Left renal pelvis (tissue), 4 donors: ENCODE measurements at places on chromosomes 6 and 20. TPM values are rescaled to one million over a fixed set of nuclear protein-coding genes. Genes with fewer than 3 reads are reported as not detected.

DNA sequence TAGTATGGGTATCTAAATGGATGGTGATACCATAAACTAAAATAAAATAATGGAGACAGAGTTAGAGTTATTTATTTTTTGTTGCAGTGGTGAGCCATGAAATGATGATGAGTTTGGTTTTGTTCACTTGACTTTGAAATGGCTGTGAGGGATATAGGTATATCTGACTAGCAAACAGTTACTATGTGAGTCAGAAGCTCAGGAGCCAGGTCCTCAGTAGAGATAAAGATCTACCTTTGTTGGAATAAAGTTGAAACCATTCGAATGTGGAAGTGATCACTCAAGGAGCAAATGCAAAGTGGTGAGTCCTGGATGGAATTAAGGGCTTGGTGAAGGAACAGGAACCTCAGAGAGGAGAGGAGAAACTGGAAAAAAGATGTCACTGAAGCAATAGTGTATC lies 86.0 kb upstream of the TPD52L1 start:
- DNase-seq = no peak

- no peak for DNase-seq
Measured at GRCh38 chr6:11430036-11430435, 107.5 kb upstream of the TMEM170B start.

DNA sequence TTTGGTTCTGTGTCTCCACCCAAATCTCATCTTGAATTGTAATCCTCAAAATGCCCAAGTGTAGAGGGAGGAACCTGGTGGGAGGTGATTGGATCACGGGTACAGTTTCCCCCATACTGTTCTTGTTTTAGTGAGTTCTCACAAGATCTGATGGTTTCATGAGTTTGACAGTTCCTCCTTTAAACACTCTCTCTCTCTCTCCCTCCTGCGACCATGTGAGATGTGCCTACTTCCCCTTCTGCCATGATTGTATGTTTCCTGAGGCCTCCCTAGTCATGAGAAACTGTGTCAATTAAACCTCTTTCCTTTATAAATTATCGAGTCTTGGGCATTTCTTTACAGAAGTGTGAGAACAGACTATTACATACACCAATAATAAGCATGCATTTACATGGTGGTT lies 12.1 kb upstream of the EYS start:
- DNase-seq = no peak

GRCh38 chr6:134531188-134531551 lies 213.3 kb upstream of the SGK1 start:
- no peak for DNase-seq

- DNase-seq = no peak
Measured at GRCh38 chr6:76472858-76473257, 400.4 kb upstream of the IMPG1 start.

DNA sequence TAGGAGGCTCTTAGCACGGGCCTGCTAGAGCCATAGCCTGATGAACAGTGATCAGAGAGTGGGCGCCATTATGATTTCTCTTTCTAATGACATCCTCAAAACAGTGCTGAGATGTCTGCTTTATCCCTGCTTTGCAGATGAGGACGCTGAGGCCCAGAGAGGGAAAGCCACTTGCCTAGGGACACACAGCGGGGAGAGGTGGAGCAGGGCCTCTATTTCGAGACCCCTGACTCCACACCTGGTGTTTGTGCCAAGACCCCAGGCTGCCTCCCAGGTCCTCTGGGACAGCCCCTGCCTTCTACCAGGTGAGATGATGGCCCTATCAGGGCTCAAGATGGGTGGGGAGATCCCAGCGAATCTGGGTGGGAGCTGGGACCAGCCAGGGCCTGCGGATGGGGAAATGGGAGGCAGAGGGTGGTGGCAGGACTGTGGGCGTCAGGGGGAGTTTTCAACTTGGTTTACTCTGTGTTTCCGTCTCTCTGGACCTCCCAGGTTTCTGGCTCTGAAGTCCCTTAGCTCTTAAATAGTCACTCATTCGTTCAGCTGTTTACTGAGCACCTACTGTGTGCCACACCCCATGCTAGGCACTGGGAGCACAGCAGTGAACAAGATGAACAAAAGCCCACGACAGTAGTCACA lies 36.7 kb downstream of the SRC start:
- DNase-seq = no peak

DNA sequence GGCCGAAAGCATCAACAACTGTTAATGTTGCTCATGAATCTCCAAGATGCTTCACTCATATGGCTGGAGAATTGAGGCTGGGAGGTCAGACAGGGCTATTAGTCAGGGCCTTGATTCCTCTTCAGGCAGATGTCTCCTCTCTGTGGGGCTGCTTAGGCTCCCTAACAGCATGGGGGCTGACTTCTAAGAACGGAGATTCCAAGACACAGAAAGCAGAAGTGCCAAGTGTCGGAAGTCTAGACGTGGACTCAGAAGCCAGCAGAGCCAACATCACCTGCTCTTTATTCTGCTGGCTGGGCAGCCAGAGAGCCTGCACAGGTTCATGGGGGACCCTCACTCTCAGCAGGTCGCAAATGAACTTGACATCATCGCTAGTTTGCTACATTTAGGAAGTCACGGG lies 279.8 kb downstream of the CDH26 start:
- no peak for DNase-seq

GRCh38 chr6:31826793-31827285 lies 699 bp upstream of the HSPA1B start:
- DNase-seq = no peak

- peak; percentile 70 for DNase-seq
Measured at GRCh38 chr20:41137614-41138474, 501 bp downstream of the PLCG1 start.

GRCh38 chr20:3165473-3166337 lies 6.0 kb upstream of the FASTKD5 start:
- no peak for DNase-seq

- no peak for DNase-seq
Measured at GRCh38 chr20:57928181-57928967, 218.6 kb upstream of the PMEPA1 start.

GRCh38 chr6:130681028-130681427 lies 146.2 kb upstream of the SMLR1 start:
- no peak for DNase-seq

DNA sequence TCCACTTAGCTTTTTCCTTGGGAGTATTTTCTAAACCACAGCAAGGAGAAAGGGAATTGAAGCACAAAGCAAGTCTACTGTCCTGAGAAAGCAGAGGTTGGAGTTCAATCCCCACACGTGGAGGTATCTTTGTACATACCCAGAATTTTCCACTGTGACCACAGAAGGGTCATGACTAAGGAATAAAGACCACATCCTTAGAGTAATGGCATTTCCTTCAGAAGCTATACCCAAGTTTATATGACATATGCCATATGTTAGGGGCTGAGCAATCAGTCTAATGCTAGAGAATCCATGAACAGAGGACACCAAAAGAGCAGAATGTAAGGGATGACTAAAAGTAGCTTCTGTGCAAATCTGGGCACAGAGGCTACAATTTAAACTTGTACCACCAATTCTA lies 46.4 kb downstream of the ATG5 start:
- no peak for DNase-seq

- DNase-seq = no peak
Measured at GRCh38 chr6:51778666-51779065, 308.7 kb downstream of the PKHD1 start.

DNA sequence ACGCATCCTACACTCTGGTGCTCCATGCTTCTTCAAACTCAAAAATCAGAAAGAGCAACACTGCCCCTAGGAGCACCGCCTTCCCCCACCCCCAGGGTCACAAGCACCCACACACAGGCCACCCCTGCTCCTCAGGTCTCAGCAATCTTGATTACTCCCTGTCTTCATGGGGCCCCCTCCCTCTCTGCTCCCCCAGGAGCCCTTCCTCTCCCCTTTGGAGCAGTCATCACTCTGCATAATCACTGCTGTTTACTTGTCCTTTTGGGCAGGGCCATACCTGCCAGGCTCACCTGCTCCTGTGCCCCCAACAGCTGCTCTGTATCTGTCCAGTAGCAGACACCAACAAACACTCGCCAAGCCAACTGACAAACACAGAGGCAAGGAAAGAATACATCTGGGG lies 7.6 kb upstream of the SYNDIG1 start:
- DNase-seq = no peak

DNA sequence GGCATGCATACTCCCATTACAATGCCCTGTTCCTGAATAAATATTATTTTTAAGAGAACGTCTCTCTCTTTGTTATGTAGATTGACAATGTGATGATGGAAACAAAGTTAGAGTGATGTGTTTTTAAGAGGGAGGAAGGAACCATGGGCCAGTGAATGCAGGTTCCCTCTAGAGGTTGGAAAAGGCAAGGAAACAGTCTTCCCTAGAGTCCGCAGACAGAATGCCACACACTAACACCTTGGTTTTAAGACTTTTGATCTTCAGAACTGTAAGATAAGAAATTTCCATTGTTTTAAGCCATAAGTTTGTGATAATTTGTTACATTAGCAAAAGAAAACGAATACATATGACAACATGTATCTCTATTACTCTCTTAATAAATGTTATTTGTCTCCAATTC lies 4.7 kb upstream of the CENPW start:
- no peak for DNase-seq

- no peak for DNase-seq
Measured at GRCh38 chr20:49353348-49353747, 75.5 kb upstream of the ZNFX1 start.

DNA sequence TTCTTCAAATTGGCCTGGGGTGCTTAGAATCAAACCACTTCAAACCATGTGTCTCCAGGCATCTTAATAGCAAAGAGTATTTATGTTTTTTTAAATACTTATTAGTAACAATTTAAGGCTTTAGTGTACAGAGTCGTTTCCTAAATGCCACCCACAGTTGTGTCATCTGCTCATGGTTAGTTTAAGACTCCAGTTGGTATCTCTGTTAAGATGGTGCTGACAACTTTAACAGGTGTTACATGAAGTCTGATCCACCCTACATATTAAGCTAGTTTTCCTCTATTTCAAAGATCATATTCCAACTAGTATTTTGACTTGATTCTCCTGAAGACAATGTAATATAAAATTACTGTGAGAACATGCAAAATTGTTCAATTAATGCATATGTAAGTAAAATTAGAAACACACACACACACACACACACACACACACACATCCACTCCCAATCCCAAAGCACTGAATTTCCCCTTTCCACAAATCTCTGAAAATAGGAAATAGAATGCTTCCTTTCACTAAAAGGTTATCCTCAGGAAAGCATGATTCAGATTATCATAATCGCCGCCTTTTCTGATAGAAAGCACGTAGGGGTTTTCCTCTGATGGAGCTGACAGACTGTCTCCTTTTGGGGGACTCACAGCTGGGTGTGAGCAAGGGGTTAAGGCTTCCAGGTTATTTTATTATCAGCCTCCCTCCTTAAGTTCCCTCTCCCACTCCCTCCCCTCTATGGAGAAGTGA lies 10.5 kb downstream of the CNKSR3 start:
- DNase-seq = no peak

GRCh38 chr6:143940011-143940597 lies 68.0 kb downstream of the PLAGL1 start:
- DNase-seq = no peak

GRCh38 chr6:8352966-8353340 lies 82.4 kb downstream of the SLC35B3 start:
- no peak for DNase-seq

DNA sequence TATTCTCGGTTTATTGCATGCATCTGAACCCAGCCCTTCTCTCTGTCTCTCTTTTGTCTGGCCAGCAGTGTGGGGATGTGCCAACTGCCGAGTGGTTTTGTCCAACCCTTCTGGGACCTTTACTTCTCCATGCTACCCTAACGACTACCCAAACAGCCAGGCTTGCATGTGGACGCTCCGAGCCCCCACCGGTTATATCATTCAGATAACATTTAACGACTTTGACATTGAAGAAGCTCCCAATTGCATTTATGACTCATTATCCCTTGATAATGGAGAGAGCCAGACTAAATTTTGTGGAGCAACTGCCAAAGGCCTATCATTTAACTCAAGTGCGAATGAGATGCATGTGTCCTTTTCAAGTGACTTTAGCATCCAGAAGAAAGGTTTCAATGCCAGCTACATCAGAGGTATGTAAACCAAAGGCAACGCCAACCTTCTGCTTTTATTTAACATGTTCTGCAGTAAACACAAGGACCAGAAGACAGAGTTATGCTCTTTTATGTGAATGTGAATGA lies 65.8 kb downstream of the ADGRG6 start:
- no peak for DNase-seq

DNA sequence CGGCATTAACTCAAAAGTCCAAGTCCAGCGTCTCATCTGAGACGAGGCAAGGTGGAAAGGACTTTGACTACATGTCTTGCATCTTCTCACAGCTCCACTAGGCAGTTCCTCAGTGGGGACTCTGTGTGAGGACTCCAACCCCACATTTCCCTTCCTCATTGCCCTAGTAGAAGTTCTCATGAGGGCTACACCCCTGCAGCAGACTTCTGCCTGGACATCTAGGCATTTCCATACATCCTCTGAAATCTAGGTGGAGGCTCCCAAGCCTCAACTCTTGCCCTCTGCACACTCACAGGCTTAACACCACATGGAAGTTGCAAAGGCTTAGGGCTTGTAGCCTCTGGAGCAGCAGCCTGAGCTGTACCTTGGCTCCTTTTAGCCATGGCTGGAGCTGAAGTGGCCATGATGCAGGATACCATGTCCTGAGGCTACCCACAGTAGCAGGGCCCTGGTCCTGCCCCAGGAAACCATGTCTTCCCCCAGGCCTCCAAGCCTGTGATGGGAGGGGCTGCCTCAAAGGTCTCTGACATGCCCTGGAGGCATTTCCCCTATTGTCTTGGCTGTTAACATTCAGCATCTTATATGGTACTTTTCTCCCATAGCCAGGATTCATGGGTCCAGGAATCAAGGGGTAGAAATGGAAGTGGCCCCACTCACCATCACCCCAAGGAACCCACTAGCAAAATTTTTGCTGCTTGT lies 194.6 kb upstream of the KCNG1 start:
- DNase-seq = no peak

DNA sequence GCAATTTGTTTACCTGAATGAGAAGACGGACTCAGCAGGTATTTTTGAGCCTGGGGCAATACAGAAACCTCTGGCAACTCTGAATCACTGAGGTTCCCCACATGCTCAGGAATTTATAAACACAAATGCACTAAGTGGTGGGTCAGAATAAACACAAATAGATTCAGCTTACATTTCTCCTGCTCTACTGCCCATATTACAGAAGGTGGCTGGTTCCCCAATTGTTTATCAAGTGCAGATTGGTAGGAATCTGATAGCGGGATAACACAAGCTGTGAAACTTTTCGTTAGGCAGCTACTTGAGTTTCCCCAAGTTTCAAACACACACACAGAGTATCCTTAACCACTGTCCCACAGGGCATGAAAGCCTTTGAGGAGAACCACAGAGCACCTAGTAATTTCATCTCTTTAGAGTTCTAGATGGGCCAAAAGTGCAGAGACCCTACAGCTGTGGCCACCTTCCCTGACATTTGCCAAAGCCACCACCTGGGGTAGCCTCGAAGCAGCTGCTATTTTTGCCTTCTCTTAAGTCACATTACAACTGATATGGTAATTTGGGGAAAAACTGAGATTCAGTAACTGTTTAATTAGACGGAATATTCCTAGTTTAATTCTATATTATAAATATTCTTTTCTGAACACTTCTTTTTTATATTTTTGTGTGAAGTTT lies 204.2 kb upstream of the PTCHD4 start:
- DNase-seq = no peak

- DNase-seq = no peak
Measured at GRCh38 chr6:159858259-159858658, 32.5 kb upstream of the MAS1 start.

The MYLK2 gene
- 0.76 TPM for polyA plus RNA-seq

The WFDC11 gene
- polyA plus RNA-seq = not detected

The C6orf118 gene
- 5.3 TPM for polyA plus RNA-seq

The BPIFB4 gene
- not detected for polyA plus RNA-seq
